ENCODE measurements at places on chromosomes 1 and 21.

- DNase-seq = no peak
Observed at GRCh38 chr1:42935313-42935895, 23.3 kb downstream of the SLC2A1 start.

DNA sequence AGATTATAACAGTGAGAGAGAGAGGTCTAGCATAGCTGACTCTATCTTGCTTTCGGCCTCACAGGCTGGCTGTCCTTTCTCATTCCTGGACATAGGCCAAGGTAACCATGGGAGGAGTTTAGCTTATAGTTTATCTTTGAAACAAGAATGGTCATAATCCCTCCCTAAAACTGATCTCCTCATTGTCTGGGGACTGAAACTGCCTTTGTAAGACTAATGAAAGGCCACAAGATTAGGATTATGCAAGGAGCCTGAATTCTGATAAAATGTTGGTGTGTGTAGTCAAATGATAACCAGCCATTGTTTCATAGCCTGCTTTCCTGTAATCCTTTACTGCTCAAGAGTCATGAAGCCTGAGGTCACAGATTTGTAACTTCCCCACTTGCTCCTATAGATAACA, 131.9 kb upstream of the LYPLAL1 start:
- no peak for DNase-seq

- no peak for DNase-seq
Observed at GRCh38 chr1:33854091-33854490, 9.8 kb upstream of the HMGB4 start.

DNA sequence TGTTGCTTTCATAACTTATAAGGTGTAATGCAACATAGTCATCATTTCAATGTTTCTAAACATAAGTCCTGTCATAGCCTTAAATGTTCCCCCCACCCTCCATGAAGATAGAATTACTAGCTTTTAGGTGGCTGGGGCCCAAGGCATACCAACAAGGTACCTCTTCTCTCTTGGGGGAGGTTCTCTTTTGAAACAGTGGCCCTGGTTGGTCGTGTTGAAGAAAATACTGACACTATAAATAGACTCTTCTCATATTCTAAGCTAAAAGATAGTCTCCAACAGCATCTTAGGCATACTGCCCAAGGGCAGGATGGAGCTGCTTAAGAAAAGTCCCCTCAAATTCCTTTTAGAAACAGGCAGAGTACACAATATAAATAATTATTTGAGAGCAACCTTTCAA, 255.0 kb downstream of the FAF1 start:
- no peak for DNase-seq

DNA sequence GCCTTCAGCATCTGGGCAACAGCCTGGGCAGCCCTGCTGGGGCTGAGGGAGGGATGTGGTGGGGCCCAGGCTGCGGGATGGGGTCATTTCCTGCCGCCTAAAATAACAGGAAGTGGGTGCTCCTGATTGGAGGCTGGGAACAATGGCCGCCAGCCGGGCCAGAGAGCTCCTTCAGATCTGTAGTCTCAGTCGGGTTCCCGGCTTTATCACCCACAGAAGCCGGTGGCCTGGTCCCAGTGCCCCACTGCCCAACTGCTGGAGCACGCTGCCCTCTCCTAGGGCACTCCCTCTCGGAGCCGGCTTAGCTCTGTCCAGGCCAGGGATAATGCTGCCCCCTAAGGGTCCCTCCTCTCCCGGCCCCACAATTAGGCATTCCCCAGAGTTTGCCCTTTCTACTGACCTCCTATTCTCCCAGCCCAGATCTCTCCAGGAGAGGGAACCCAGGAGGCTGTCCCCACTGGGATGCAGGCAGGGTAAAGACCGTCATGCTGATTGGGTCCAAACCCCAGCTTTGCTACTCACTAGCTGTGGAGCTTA, 5.1 kb downstream of the MAP7D1 start:
- DNase-seq = peak; percentile 44

DNA sequence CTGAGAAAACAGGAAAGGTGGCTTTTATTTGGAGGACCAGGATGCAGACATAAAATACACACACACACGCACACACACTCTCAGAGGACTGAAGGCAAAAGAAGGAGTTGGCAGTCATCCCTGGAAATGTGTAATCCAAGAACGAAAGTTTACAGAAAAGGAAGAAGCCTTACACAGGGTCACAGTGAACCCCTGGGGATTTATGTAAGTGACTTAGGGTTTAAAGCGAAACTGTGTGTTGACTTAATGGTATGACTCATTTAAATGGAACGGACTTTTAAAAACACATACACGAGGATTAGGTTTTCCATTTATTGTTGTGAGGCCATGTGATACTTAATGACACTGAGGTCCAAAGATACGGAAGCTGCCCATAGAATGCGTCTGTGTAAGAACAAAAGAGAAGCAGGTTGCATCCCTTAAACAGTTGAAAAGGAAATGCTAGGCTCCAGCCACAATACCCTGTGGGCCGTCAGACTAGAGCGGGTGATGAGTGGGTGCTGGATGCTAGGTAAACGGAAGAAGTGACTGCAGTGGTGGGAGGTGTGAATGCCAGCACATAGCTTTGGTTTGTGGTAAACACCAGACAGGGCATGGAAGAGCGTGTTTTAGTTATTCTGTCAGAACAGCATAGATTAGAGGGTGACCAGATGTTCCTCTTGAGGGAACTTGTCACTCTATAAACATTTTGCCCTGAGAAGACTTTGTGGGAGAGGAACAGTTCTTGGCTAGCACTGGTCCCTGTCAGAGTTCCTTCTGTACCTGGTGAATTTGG, 21.6 kb upstream of the BCL10 start:
- DNase-seq = peak; percentile 70

DNA sequence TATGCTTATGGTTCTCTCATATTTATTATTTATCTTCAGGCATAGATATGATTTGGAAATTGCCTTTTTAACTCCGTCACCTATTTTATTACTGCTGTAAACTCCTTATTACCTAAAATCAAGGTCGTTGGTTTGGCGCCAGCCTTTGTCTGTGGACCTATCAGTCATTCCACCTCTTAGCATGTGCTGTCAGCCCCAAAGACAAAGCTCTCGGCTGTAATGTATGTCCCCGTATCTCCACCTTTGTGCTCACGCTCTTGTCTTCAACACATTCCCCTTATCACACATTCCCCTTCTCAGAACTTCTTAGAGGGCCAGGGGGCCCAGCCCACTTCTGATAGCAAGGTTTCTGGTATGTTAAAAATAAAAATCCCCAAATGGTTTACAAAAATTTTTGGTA, 342.2 kb downstream of the RYR2 start:
- DNase-seq = no peak

DNA sequence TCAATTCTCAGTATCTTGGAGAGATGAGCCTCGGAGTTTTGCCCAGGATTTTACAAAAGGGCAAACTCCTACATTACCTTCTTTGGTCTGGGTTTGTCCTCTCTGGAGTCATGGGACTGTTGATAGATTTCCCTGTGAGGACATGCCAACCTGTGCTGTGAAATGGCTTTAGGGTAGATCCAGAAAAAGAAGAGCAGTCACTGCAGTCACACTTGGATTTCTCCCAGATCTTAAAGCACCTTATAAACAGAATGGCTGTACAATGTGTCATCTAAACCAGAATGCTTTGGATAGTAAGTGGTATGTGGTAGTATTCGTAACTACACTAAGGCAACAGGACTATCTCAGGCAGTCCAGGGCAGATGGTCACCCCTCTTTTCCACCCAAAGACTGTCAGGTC, 1.9 kb upstream of the CSRP1 start:
- no peak for DNase-seq

- DNase-seq = no peak
Observed at GRCh38 chr1:87104140-87104539, 189.7 kb downstream of the HS2ST1 start.

DNA sequence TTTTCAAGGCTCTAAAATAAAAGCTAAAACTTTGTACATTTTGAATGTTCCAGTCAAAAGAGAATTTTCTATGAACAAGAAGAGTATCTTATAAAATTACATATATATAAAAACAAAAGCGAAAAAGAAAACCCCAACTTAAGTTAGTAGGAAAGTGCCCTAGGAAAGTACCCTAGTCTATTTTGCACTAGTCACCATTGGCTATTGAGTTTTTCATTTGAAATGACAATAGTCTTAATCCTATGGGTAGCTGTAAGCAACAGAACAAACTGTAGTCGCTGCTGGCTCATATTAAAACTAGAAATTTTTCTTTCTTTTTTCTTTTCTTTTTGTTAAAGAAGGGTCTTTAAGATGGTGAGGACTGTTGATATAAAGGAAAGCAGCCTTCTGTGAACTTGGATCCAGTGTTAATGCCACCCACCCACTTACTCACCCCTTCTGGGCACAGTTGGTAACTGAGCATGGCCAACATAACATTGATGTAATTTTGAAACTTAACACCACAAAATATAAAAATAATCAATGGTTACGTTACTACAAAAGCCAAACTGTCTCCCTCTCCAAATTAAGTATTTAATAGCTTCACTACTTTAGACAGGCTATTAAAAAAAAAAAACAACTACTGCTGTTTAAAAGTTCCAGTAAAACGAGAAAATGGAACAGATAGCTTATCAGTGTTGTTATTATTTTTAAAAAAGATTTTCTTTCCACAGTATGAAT, 177.0 kb downstream of the EIF4G3 start:
- no peak for DNase-seq

GRCh38 chr21:39720126-39720778, 24.7 kb upstream of the IGSF5 start:
- no peak for DNase-seq

DNA sequence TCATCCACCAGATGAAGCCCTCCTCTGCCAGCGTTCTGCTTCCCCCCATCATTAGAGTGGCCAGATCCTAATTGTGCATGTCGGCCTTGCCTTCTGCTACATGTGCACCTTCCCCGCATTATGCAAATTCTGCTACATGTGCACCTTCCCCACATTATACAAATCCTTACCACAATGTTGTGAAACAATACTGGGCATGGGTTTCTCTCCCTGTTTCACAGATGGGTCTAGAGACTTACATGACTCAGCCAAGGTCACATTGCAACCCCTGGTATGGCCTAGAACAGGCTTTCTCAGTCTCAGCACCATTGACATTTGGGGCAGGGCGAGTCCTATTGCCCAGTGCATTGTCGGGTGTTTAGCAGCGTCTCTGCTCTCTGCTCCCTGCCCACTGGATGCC, 1.0 kb upstream of the CELA2A start:
- no peak for DNase-seq

DNA sequence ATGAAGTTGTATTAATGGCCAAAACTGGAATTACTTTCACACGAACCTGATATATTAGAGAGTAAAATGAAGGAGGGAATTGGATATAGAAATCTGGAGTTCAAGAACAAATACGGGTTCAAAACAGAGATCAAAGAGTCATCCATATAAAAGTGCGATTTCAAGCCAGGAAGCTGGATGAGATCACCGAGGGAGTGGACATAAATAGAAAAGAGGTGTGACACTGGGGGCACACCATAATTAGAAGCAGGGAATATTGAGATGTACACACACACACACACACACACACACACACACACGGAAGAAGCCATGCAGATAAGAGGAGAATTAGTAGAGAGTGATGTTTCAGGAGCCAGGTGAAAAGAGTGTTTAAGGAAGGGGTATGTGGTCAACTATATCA, 32.3 kb upstream of the PLD5 start:
- DNase-seq = no peak

GRCh38 chr1:203512848-203513584, 19.1 kb downstream of the OPTC start:
- peak; percentile 34 for DNase-seq

DNA sequence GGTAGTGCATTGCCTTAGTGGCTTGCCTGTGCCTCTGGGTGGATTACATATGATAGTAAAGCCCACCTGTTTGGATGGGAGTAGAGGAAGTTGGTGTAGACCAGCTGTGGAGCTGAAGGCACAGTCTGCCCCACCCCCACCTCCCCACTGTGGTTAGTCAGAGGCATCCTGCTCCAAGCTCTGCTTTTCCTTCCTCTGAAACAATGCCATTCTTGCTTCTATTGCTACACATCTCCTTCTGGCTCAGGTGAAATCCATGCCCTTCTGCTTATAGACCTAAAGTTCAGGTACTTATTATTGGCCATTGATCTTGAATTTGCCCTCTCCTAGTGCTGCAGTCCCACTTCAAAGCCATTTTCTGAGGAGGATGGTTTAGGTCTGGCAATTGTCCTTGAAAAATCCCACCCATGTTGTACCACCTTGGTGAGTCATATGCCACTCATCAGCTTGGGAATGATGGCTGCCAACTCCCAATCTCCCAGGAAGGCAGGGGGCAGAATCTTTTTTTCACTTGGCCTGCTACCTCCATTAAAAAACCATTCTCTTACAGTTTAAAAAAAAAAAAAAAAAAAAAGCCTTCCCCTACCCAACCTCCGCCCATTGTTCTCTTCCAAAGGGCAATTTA, 6.7 kb upstream of the TXLNA start:
- DNase-seq = no peak

DNA sequence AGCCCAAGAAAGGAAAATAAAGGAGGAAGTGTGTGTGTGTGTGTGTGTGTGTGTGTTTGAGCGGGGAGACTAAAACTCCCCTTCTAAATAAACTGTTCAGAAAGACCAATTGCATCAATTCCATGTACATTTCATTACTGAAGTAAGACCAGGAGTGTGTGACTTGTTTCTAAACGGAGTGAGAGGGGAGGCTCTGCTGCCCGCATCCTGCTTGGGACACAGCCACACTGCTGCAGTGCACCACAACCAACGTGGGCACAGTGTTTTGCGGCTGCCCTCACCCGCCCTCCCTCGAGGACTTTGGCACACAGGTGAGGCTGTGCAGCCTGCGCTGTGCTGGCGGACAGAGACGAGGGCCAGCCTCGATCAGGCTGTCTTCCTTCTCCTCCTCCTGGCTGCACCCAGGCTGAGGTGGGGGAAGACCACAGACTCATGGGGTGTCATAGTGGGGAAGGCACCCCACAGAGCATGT, 31.0 kb upstream of the H6PD start:
- no peak for DNase-seq

DNA sequence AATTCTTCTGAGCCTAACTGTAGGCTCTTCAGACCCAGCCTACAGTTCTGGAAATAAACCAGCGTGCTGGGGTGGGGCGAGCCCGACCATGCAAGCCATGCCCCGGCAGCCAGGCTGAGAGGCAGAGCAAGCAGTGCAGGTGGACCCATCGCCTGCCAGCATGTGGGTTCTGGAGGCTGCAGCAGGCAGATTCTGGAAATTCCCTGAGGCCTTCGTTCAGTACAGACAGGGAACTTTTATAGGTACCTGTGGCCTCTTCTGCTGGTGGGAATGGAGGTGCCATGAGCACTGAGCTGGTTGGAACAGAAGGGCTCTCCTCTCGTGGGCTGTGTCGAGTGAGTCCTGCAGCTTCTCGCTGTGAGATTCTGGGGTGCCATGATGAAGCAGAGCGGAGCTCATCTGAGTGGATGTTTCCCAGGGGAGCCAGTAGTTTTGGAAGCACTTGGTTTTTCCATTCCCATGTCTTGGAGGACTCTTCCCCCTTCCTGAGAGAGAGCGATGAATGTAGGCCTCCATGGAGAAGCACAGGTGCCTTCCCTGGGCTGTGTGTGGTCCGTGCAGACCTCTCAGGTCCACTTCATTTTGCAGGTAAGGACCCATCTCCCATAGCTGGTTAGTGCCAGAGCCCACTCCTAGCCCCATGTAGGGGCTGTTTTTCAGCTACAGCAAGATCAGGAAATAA, 94.1 kb downstream of the PCBP3 start:
- DNase-seq = no peak
